Stimulated activated CD8-positive, alpha-beta memory T cell treated with anti-CD3 and anti-CD28 coated beads, Interleukin-4, amount 100 ng/mL, for 1 hour (primary cell): ENCODE measurements at places on chromosomes 5 and 9.

DNA sequence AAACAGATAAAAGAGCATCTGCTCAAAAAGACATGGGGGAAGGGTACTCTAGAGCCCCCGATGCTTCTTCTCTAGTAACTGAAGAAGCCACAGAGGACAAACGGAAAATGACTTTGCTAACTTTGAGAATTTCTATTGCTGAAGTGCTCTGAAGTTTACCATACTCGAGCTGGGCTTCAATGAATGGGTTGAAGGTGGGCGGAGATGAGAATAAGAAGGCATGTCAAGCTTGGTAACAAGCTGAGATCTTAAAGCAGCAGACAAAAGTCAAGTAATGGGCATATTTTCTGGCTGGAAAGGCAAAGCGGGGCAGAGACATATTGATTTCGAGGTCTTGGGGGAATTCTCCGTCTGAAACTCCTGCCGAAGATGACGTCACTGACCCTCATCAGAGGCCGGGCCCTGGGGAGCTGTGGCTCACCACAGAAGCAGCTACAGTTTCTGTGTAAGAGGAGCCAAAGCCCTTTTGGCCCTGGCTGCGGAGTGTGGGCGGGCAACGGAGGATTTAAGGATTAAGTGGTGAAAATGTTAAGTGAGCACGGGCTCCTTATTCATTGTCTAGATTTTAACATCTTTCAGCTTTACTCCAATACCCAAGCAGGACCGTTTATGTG is 115.8 kb upstream of the SLIT3 start:
- DNase-seq, result no peak

DNA sequence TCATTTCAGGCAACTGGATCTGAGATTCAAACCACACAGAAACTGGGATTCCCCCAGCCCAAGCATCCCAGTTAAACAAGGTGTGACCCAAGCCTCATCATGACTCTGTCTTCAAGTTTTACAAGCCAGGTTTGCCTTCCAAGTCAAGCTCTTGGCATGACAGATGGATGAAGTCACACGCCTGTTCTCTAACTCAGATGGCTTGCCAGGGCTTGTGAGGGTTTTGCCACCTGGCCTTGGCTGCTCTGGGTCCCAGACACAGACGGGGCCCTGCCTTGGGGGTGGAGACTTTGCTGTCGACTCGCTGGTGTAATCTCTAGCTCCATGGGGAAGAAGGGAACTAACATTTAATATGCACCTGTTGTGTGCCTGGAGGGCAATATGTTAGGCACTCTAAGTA is 95.8 kb upstream of the RARS1 start:
- no peak for DNase-seq

- no peak for DNase-seq
Measured at GRCh38 chr9:93650448-93650847, 74.1 kb downstream of the PHF2 start.

GRCh38 chr9:38160613-38161215 is 91.7 kb upstream of the SHB start:
- peak; percentile 26 for DNase-seq

- no peak for DNase-seq
Measured at GRCh38 chr9:81782313-81782995, 93.1 kb upstream of the TLE1 start.

DNA sequence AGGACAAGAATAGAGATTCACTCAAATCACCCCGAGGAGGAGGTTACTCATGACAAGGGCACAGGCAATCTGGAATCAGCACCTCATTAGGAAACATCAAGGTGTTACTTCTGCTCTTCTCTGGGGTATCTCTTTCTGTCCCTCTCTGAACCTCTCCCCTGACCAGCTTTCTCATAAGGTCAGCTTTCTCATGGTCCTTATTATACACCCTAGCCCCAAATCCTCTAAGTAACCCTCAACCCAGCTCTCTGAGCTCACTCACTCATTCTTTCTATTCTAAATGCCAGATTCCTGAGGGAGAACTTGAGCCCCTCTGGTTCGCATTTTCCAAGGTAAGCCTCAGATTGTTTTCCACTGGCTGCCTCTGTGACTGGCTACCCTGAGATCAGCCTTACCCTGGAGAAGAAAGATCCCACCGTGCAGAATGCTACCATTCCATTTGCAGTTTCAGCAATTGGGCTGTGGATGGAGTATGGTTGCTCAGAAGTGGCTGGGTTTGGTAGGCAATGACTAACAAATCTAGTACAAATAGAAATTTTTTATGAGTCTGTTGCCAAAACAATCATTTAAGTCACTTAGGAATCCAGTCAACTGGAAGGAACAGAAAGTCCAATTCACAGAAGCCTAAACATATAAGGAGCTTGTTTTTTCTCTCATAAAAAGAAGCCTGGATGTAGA is 9.0 kb upstream of the TIMD4 start:
- no peak for DNase-seq

- DNase-seq, result no peak
Measured at GRCh38 chr5:11396917-11397316, 507.3 kb downstream of the CTNND2 start.

- no peak for DNase-seq
Measured at GRCh38 chr5:61281686-61282085, 50.4 kb upstream of the ZSWIM6 start.

DNA sequence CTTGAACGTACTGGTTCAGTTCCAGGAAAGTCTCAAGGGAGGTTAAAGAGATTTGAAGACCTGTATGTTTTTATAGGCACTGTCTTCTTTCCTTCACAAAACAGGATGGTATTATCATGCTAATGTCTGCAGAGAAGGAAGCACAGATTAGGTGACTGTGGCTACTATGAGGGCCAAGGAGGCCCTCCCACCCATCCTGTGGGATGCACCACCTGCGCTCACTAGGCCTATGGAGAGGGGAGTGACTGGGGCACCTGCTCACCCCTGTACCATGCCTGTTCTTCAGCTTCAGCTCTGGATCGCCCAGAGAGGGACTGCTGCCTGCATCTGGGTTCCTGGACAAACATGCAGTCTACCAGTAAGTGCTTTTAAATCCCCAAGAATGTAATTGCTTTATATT is 469.4 kb downstream of the CCDC171 start:
- no peak for DNase-seq

DNA sequence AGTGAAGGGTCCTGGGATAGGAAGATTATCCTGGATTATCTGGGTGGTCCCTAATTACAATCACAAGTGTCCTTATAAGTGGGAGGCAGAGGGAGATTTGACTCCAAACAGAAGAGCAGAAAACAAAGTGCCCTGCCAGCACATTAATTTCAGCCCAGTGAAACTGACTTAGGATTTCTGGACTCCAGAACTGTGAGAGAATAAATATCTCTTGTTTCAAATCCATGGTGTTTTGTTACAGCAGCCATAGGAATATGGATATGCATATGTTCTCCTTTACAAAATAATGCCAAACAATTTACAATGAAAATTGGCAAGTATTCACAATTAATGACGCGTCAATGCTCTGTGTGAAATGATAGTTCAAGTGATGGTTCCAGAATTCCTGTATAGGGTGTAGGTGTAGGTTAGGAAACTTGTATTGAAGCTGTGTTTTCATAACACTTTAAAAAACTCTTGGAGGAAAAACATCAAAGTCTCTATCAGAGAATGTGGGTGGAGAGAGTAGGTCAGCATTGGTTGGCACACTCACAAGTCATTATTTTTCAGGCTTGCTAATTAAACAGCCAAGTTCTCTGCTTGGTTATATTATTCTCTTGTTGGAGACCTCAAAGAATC is 19.9 kb upstream of the PLPP1 start:
- no peak for DNase-seq

DNA sequence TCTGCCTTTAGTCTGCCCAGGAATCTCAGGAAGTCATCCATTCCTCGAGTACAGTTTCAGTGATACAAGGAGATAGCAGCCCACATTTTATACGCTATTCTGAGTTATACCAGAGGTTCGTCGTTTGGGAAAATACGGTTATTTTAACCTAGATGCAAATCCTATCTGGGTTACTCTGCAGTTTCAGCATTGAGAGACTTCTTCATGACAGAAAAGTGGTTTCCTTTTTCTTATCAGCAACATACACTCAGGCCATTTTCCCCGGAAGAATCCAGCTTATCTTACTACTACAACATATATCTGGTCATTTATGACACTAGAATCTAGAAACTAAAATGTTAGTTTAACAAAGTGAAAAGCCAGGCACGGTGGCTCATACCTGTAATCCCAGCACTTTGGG is 83.4 kb upstream of the IQGAP2 start:
- no peak for DNase-seq

- DNase-seq, result no peak
Measured at GRCh38 chr5:53874409-53874808, 314.0 kb downstream of the NDUFS4 start.

DNA sequence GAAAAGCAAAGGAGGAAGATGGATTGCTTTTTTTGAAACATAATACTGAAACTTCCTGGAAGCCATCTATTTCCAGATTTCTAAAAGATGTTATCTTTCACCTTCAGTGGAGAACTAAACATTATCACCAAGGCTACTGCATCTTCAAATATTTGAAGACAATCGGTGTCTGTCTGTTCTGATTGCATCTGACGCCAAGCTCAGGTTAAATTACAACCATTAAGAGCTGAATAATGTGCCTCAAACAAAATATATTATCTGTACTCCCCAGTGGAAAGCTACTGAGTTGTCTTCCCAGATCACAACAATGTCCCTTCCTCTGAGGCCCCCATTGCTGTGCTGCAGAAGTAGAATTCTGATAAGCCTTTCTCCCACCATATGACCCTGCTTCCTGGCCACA is 342.3 kb downstream of the PLK2 start:
- no peak for DNase-seq

- no peak for DNase-seq
Measured at GRCh38 chr5:122462486-122462885, 150.4 kb downstream of the SNCAIP start.

DNA sequence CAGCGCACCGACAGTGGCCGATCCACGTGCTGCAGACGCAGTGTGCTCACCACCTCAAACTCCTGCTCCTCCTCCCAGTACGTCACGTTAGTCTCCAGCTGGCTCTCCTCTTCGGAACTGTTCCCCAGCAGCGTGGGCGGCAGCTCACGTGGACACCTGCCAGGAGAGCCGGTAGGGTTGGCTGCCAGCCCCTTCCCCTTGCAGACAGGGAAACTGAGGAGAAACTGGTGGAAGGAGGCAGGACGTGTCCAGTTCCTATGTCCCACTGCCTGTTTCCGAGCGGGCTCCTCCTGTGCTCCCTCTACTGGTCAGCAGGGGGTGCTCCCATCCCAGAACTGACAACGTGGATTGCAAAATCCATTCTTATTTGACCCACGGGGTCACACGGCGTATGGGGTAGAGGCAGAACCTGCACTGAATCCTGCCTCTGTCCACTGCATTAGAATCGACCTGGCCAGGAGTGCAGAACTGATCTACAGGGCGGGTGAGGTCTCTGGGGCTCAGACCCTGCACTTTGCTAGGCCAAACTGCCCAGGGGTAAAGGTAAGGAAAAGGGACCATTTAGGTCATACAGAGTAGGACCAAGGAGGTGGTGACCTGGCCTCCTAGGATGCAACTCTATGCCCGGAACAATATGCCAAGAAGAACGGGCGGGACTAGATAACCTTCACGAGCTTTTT is 25.7 kb downstream of the PDGFRB start:
- no peak for DNase-seq

GRCh38 chr9:137021568-137021978 is 6.5 kb downstream of the ABCA2 start:
- DNase-seq, result no peak

GRCh38 chr9:76425677-76426453 is 31.6 kb upstream of the RFK start:
- DNase-seq, result no peak

DNA sequence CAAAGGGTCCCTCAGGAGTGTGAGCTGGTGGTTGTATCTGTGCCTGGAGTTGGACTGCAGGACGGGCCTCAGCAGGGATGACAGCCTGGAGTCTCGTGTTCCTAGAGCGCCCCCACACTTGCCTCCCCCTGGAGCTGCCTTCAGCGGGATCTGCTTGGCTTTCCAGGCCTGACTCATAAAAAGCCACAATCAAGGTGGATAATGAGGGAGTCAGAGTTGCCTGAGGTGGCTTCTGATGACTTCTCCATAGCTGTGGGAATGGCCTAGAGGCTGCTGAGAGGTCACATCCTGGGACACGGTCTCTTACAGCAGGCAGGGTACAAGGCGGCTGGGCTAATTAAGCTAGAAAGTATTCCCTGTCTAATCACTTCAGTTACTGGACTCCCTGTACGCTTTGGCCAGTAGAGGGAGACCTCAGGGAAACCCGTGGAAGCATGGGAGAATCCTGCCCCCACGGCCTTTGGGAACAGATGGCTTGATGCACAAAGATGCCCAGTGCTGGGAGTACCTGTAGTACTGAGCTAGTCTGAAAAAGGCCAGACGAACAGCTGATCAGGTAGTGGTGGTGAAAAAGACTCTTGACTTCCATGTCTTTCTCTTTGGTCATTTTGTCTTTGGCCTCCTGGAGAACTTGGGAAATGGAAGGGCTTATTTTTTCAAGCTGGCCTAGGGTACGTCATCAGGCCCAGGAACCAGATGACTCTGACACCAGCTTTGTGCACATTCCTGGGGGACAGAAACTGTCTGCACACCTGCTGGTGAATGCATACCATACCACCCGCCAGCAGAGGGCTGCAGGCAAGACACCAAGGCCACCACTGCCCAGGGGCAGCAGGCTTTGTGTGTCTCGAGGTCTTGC is 16.1 kb upstream of the FRRS1L start:
- no peak for DNase-seq

GRCh38 chr9:69937360-69937759 is 106.3 kb upstream of the MAMDC2 start:
- DNase-seq, result no peak

DNA sequence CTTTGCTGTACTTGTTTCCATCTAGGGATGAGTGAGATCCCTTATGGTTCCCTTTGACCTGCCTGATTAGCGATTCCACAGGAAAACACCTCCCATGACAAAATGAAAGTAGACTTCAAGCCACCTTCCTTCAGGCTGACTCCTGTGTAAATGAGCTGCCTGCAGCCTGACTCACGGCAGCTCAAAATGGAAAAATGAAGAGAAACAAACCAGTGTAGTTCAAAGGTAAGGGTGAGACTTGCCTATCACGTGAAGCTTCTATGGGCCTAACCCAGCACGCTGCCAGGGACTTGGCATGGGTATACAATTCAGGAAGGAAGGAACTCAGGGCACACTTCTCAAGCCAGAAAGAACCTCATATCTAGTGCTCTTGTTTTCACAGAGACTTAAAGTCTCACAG is 110.1 kb upstream of the LRRTM2 start:
- no peak for DNase-seq

DNA sequence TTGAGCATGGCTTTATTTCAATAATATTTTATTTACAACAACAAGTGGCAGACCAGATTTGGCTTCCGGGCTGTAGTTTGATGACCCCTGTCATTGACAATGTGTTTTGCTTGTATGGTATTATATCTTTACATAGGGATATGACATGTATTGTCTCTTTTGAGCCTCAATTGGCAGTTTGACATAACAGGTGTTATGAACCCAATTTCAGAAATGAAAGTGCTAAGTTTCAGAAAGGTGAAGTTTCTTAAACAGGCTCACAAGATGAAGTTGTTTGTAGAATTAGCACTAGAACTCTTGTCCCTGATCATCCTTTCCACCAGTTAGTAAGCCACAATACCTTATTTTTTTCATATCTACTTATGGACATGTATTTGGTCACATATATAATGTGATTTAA is 303.0 kb upstream of the GRIA1 start:
- DNase-seq, result no peak
